ENCODE measurements at places on chromosomes 11 and 22. TPM values are rescaled to one million over a fixed set of nuclear protein-coding genes. Genes with fewer than 3 reads are reported as not detected.

The OR2D2 gene
- not detected for total RNA-seq

The LGR4 gene
- total RNA-seq: 52.4 TPM

The DBX1 gene
- total RNA-seq: not detected

The PDGFD gene
- total RNA-seq: 9.4 TPM

The SYT13 gene
- total RNA-seq: 8.9 TPM

The ALX4 gene
- total RNA-seq: 7.9 TPM

The PATE4 gene
- not detected for total RNA-seq

The BTBD10 gene
- 57.4 TPM for total RNA-seq

The TRIM29 gene
- 5.0 TPM for total RNA-seq

The WNT11 gene
- total RNA-seq: 0.88 TPM

The MOGAT2 gene
- 0.05 TPM for total RNA-seq

The KDM4E gene
- not detected for total RNA-seq

The NLRP14 gene
- total RNA-seq: not detected

The ZNF70 gene
- total RNA-seq: 1.2 TPM

The CCDC116 gene
- not detected for total RNA-seq

The RNF169 gene
- 6.8 TPM for total RNA-seq

The PHF21B gene
- 1.1 TPM for total RNA-seq

The TCN2 gene
- total RNA-seq: 5.2 TPM

The LMNTD2 gene
- total RNA-seq: 2.1 TPM

The TLCD5 gene
- 7.9 TPM for total RNA-seq

The ME3 gene
- 16.9 TPM for total RNA-seq

The DERL3 gene
- 0.43 TPM for total RNA-seq

The TRIM34 gene
- 3.4 TPM for total RNA-seq

The SCUBE1 gene
- total RNA-seq: 0.20 TPM

The CHST1 gene
- 1.2 TPM for total RNA-seq

The TEX12 gene
- not detected for total RNA-seq

The BLID gene
- not detected for total RNA-seq

The SESN3 gene
- total RNA-seq: 0.11 TPM

The AGBL2 gene
- total RNA-seq: 1.4 TPM

The ELF5 gene
- total RNA-seq: not detected

The PNPLA5 gene
- 0.04 TPM for total RNA-seq

The C11orf97 gene
- total RNA-seq: not detected

The NAALAD2 gene
- total RNA-seq: 0.03 TPM

The MEI1 gene
- not detected for total RNA-seq

The TMPRSS5 gene
- total RNA-seq: 0.14 TPM

The OR5P2 gene
- not detected for total RNA-seq

The OR56A1 gene
- total RNA-seq: not detected

The MIOX gene
- 0.09 TPM for total RNA-seq

The MS4A5 gene
- not detected for total RNA-seq

The IL17REL gene
- total RNA-seq: not detected

The DGCR6 gene
- 1.6 TPM for total RNA-seq

The TRIM49 gene
- not detected for total RNA-seq

All from A549 treated with DMSO at 1 μM for 4 hours (cell line).